ENCODE measurements at places on chromosomes 6 and 20.

DNA sequence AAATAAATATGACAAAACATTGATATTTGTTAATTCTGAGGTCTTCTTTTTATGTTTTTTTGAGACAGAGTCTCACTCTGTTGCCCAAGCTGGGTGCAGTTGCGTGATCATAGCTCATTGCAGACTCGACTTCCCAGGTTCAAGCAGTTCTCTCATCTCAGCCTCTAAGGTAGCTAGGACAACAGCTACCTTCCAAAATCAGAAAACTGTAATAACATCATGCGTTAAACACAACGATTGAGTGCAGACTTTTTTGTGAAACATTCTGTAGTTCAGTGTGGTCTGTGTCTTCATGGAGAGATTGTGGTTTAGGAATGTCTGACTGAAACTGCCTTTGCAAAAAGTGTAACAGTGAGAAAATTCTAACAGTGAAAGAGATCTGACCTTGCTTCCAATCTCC is 16.1 kb upstream of the DOK5 start:
- no peak for DNase-seq

GRCh38 chr6:31713991-31714684 is 1.0 kb upstream of the LY6G6D start:
- no peak for DNase-seq

DNA sequence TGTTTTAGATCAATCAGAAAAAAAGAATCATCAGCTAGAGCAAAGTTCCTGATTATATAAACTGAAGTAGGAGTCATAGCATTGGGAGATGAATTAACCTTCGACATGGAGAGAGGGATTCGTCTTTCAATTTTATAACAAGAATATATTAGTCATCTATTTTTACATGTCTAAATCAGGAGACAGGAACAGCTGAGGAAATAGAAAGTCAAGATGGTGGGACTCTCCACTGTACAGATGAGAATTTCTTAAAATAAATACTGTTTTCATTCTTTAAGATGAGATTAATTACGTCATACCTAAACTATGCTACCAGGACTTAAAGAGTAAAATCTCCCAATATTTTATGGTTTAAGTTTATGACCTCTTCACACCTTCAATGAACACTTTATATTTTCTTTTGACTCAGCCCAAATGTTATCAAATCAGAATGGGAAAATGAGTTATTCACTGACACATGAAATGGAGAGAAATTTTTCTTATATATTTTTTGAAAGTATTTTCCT is 1137.7 kb downstream of the EPHA7 start:
- DNase-seq: no peak

GRCh38 chr20:20393207-20394120 is 25.6 kb downstream of the INSM1 start:
- no peak for DNase-seq

GRCh38 chr20:45336530-45337366 is 11.5 kb downstream of the SDC4 start:
- no peak for DNase-seq

DNA sequence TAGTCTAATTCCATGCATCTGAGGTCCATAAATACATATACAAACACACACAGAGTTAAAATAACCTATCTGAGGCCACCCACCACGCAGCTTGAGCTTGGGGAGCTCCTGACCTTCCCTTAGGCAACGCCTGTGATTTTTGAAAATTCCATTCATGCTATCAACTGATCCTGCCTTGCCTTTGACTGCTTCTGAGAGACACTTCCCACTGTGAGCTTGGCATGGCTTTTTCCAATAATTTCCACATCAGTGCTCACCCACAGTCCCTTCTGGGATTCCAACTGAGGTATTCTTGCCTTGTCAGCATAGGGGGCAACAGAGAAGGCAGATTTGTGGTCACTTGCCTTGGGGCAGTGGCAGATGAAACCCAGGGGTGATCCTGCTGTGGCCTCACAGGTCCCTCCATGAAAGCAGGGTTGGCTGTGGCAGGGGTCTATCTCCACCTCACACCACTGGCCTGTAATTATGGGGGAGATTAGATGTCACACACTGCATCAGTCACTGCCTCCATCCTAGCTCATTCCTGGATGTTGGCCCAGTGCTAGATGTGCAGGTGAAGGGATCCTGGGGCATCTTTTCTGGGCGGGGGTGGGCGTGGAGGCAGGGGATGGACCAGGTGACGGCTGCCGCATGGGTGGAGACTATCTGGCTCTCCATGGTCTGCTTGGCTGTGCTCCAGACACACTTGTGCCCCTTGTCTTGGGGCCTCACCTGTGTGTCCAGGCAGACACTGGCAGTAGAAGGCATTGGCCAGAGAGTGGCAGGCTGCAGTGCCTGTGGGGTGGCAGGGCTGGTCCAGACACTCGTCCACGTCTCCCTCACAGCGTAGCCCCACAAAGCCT is 11.2 kb upstream of the GPSM3 start:
- DNase-seq: no peak

DNA sequence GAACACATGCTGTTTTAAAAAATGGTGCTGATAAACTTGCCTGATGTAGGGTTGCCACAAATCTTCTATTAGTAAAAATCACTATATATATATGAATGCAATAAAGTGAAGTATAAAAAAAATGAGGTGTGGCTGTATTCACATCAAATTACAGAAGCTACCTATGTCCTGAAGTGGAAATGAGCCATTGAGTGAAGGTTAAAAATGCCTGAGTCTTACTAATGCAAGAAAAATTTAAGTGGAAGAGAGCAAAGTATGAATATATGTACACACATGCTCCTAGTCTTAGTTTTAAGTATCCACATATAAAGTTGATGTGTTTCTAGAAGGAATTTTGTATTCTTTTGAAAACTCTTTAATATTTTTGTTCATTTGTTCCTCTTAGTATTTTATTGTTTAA is 808.3 kb upstream of the MAN1A1 start:
- no peak for DNase-seq

DNA sequence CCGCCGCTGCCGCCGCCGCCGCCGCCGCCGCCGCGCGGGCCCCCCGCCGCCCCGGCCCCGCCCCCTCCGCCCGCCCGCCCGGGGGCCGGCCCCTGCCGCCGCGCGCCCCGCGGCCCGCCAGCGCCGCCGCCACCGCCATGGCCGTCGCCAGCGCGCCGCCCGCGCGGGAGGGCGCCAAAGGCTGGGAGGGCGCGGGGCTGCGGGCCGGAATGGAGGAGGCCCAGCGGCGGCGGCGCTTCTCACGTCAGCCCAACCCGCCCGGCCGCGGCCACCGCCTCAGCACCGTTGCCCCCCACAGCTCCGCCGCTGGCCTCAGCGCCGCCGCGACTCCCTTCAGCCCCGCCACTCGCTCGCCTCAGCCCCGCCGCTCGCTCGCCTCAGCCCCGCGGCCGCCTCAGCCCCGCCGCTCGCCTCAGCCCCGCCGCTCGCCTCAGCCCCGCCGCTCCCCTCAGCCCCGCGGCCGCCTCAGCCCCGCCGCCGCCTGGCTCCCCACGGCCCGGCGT is 258 bp downstream of the PHF10 start:
- DNase-seq: peak; percentile 41
